GM13976 (cell line): ENCODE measurements at places on chromosomes 5 and 9.
A peak's percentile ranks its signal among the peaks of the same experiment; 100 is the strongest.

- peak; percentile 40 for DNase-seq
These were observed 112.7 kb downstream of the OSTF1 start for GRCh38 chr9:75200892-75201470.

DNA sequence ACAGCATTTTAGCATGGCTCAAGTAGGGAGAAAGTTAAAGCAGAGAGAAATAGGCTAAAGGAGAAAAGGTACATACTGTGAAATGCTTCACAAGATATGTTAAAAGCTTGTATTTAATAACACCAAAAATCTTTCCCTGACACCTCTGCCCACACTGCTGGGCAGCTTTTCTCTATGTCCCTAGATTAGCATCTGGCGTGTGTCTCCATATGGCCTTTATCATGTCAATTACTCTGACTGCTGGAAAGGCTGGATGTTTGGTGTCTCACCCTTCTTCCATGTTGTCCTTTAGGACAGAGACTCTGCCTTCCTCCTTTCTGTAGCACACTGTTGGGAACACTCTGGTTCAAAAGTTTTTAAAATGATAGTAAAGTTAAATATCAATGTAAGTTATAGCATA is 122.5 kb downstream of the OXCT1 start:
- no peak for DNase-seq

GRCh38 chr5:133370904-133371303 is 241.4 kb downstream of the FSTL4 start:
- DNase-seq = no peak

DNA sequence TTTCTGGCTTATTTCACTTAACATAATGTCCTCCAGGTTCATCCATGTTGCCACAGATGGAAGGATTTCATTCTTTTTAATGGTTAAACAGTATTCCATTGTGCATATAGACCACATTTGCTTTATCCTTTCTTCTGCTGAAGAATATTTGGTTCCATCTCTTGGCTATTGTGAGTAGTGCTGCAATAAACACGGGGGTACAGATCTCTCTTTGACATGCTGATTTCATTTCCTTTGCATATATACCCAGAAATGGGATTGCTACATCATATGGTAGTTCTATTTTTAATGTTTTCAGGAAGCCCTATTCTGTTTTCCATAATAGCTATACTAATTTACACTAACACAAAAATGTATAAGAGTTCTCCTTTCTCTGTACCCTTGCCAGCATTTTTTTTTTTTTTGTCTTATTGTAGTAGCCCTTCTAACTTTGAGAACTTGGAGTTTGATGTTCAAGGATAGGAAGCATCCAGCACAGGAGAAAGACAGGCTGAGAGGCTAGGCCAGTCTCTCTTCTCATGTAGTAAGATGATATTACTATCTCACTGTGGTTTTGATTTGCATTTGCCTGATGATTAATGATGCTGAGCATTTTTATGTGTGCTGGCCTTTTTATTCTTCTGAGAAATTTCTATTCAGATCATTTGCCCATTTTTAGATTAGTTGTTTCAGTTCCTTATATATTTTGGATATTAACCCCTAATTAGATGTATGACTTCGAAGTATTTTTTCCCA is 592.2 kb upstream of the ZNF608 start:
- no peak for DNase-seq

DNA sequence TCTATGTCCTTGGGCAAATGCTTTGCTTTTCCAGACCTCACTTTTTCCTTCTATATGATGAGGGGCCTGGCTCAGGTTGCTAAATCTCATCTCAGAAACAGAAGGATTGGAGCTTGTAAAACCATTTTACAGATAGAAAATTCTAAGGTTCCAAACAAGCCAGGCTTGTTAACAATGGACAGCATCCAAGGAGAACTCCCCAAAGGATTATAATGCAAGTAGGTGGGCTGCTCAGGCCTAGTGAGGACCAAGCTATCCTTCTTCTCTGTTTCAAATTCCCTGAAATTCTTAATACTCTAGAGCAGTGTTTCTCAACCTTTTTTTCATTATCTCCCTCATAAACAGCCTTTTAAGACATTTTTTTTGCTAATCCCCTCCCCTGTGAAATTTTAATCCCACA is 269.8 kb downstream of the TMEM38B start:
- no peak for DNase-seq

GRCh38 chr5:35282810-35283209 is 52.5 kb upstream of the PRLR start:
- no peak for DNase-seq

DNA sequence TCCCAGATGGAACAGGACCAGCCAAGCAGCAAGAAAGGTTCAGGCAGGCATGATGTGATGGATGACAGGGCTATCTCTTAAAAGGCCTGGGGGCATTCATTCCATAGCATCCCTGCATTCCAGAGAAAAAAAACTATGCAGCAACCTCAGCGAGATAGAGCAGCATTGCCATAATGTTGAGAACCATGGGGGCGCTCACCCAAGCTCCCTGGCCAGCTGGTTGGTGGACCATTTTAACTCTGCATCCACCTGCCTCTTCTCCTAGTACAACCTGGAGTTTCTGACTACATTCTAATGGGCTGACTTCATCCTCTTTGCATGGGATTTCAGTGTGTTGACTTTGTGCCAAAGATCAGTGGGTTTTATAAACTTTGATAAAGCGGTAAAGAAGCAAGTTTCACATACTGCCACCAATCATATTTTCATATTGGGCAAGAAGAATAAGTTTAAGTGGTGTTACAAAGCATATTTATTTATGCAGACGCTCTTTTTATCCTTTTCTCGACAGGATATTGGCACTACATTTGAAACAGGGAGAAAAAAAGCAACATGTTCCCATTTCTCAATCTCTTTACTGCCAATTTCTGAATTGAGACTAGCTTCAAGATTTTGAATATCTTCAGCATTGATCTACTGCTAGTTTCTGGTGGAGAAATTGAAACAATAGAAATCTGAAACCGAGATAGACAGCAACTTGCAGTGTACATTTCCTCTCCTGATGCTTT is 378.3 kb upstream of the WWC1 start:
- no peak for DNase-seq

GRCh38 chr9:336039-336438 is 121.4 kb downstream of the DOCK8 start:
- no peak for DNase-seq

DNA sequence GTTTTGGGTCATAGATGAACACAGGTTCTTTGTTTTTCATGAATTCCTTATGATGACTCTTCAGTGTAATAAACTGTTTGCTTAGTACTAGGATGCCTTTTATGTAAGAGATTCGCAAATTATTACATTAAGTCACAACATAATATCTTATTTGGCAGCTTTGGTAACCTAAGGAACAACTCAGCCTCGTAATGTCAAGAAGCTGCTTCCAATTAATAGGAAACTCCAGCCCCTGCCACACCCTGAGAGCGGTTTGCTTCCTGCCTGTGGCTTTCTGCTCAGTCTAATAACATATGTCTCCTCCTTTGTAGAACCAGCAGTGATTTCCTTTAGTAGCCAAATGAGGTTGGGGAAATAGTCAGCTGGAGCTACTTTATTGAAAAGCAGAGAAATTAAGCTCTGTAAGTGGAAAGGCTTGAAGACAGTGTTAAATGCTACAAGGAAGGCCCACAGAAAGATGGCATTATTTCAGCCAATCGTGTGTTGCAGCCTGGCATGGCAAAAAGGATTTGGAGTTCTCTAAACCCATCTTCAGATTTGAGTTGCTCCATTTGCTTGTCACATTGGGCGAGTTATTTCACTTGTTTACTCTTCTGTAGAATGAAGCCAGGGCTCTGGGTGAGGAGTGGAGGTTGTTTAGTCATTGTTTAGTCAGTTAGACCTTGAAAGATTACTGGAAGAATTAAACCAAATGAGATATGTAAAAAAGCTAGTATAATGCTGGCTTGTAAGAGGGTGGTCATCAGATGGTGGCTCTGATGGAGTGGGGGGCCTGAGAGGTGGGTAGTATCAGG is 54.1 kb downstream of the MTAP start:
- no peak for DNase-seq

GRCh38 chr5:160887780-160888179 is 35.8 kb upstream of the ATP10B start:
- no peak for DNase-seq

- DNase-seq = no peak
These were observed 377.1 kb downstream of the ACTL7B start for GRCh38 chr9:108478431-108479332.

- DNase-seq = no peak
These were observed 248.7 kb downstream of the NR3C1 start for GRCh38 chr5:143154510-143155370.

DNA sequence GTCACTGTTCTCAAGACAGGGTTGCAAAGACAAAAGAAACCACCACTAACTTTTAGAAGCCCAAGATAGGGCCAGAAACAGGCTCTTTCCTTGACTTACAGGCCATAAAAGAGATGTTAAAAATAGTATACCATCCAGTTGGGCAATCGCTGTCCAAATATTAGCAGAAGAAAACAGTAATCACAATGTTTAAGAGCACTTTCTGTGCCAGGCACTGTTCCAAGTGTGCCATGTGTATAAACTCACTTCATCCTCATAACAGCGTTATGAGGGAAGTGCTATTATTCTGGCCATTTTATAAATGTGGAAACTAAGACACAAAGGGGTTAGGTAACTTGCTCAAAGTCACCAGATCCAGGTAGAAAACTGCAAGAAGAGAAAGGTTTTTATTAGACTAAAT is 111.7 kb downstream of the KCNN2 start:
- no peak for DNase-seq

DNA sequence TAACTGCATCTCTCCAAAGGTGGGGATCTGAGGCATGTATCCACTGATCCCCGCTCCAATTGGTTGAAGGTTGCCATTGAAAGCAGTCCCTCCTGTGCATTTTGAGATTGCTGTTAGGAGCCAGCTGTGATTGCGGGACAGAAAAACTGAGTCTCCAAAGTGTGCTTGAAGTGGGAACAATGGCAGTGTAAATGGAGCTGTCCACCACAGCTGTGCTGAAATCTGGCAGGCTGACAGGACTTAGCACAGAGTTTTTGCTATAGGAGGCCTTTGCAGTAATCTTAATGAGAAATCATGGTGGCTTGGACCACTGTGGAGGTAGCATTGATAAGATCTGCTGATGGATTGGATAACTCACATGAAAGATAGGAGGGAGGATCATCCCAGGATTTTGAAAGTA is 3.3 kb downstream of the RNF20 start:
- DNase-seq = no peak

- DNase-seq = no peak
These were observed 97.8 kb upstream of the SLC28A3 start for GRCh38 chr9:84438391-84438790.

DNA sequence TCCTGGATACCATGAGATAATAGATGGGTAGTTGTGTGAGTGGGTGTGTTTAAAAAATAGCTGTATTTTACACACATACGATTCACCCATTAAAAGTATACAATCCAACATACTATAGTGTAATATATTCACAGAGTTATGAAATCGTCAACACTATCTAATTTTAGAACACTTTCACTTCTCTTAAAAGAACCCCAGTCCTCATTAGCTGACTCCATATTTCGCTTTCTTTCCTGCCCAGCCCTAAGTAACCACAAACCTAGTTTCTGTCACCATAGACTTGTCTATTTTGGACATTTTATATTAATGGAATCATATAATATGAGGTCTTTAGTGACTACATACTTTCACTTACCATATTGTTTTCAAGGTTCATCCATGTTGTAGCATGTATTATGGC is 63.8 kb upstream of the S1PR3 start:
- DNase-seq = no peak

GRCh38 chr5:75330404-75330803 is 6.6 kb upstream of the HMGCR start:
- no peak for DNase-seq

- DNase-seq = no peak
These were observed 31.5 kb upstream of the ADRB2 start for GRCh38 chr5:148794729-148795561.

DNA sequence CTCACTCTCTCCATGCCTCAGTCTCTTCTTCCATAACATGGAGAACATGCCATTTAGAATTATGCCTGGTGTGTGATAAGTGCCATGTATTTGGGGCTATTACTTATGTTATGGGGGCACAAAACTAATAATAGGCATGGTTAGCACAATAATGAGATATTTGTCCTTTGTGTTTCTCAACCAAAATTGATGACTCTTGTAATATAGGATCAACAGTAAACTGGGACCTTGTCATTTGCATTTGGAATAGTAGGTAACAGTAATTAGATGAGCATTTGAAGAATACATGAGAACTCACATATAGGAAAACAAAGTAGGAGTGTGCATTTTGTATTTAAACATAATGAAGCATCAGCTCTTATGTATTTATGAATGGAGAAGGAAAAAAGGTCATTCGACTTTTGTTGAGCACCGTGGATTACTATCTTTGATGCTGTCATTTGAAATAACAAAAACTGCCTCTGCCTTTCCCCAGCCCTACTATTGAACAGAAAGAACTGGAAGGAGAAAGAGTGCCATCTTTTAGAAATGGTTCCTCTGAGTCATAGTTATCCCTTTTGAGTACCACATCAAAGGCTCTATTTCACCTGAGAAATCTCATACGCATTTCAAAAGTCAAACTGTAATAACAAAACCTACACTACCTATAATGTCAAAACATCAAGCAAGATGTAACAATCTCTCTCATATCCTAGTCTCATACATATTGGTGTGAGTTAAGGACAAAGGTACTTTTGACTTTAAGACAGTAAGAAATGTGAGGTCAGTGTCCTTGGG is 655.2 kb downstream of the PDE4D start:
- no peak for DNase-seq

DNA sequence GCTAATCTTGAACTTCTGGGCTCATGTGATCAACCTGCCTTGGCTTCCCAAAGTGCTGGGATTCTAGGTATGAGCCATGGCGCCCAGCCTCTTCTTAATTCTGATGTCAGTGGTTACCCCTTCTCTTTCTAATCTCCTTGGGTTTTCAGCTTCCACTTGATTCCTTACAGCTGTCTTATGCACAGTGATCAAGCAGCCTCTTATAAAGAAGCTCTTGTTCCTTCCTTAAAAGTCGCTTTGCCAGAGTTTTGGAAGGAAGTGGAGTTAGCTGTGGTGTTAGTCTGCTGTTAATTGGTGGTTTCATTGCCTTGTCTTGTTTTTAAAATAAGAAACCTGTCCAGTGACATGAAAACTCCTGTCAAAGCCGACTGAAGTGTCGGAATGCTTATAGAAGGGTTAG is 128.1 kb upstream of the CACNA1B start:
- DNase-seq = no peak

DNA sequence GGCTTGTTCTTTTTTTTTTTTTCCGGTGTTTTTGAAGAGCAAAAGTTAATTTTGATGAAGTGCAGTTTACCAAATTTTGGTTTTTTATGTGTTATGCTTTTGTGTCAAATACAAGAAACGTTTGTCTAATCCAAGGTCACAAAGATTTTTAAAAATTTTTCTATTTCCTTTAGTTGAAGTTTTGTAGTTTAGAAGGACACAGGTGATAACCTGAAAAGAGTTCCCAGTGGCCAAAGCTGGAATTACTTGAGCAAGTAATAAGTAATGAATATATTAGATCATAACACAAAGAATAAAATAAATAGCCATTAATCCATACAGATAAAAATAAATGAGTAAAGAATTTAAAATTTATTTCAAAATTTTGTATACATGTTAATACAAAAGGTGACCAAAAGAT is 71.5 kb downstream of the FCHO2 start:
- DNase-seq = no peak

GRCh38 chr5:170365831-170366230 is 23.3 kb downstream of the KCNMB1 start:
- DNase-seq = no peak

GRCh38 chr9:33878691-33879366 is 61.9 kb downstream of the UBE2R2 start:
- no peak for DNase-seq

GRCh38 chr9:107922260-107922659 is 432.7 kb upstream of the KLF4 start:
- no peak for DNase-seq
